ENCODE measurements at places on chromosomes 12 and 14. TPM values are rescaled to one million over a fixed set of nuclear protein-coding genes. Genes with fewer than 3 reads are reported as not detected.

The TSPAN19 gene
- total RNA-seq = not detected

The RNASE4 gene
- total RNA-seq = 44.2 TPM

The B4GALNT1 gene
- 1.5 TPM for total RNA-seq

The LBHD2 gene
- not detected for total RNA-seq

The TRAF3 gene
- total RNA-seq = 23.4 TPM

The AMN1 gene
- total RNA-seq = 20.6 TPM

The KRT79 gene
- total RNA-seq = not detected

The KRT8 gene
- total RNA-seq = 3.3 TPM

The KERA gene
- not detected for total RNA-seq

The C12orf50 gene
- total RNA-seq = 0.13 TPM

The SLC15A4 gene
- total RNA-seq = 50.1 TPM

The LRP1-AS gene
- not detected for total RNA-seq

The TMEM30B gene
- 2.4 TPM for total RNA-seq

The TSPAN11 gene
- total RNA-seq = 0.26 TPM

The SIVA1 gene
- 101 TPM for total RNA-seq

The KRT72 gene
- not detected for total RNA-seq

The TAMALIN gene
- total RNA-seq = 6.2 TPM

The MIP gene
- not detected for total RNA-seq

The MYO1A gene
- under 0.01 TPM for total RNA-seq

The PIANP gene
- total RNA-seq = 0.13 TPM

The SRP54 gene
- total RNA-seq = 98.7 TPM

The BEST3 gene
- total RNA-seq = under 0.01 TPM

The ORMDL2 gene
- total RNA-seq = 34.0 TPM

The LRTM2 gene
- not detected for total RNA-seq

The KANSL2 gene
- total RNA-seq = 37.8 TPM

The KLHL33 gene
- total RNA-seq = 0.13 TPM

The ZCCHC8 gene
- total RNA-seq = 13.0 TPM

The FOXM1 gene
- 9.3 TPM for total RNA-seq

The EML5 gene
- total RNA-seq = under 0.01 TPM

The STAC3 gene
- 0.40 TPM for total RNA-seq

The TMEM52B gene
- total RNA-seq = not detected

The FBXO21 gene
- 131 TPM for total RNA-seq

The ADAMTS20 gene
- not detected for total RNA-seq

The PTPRB gene
- 2.4 TPM for total RNA-seq

The GPRC5D gene
- total RNA-seq = 0.25 TPM

The PACS2 gene
- 51.1 TPM for total RNA-seq

The NKX2-8 gene
- not detected for total RNA-seq

The CLEC2A gene
- not detected for total RNA-seq

The WDHD1 gene
- total RNA-seq = 18.2 TPM

The NID2 gene
- 382 TPM for total RNA-seq

The CHMP4A gene
- total RNA-seq = 31.3 TPM

The LRRC43 gene
- 0.79 TPM for total RNA-seq

The NRXN3 gene
- total RNA-seq = under 0.01 TPM

The DPPA3 gene
- not detected for total RNA-seq

Data from aortic smooth muscle cell (primary cell).